Sigmoid colon (tissue), 7 donors: ENCODE measurements at places on chromosomes 11 and 22. TPM values are rescaled to one million over a fixed set of nuclear protein-coding genes. Genes with fewer than 3 reads are reported as not detected.
A peak's percentile ranks its signal among the peaks of the same experiment; 100 is the strongest.

- no peaks in the 10 kb centered on the region for H3K4me1 ChIP-seq
- peak; percentile 35 for DNase-seq
- no peak overlapping the region for H3K27ac ChIP-seq
- H3K36me3 ChIP-seq, result peaks cover 15% of the 10 kb centered on the region
Observed at GRCh38 chr11:72426103-72426757, 8.1 kb downstream of the CLPB start.

GRCh38 chr11:62652161-62653006 lies 718 bp downstream of the INTS5 start:
- peaks cover 23% of the 10 kb centered on the region for H3K4me1 ChIP-seq
- H3K36me3 ChIP-seq, result peaks cover 26% of the 10 kb centered on the region
- H3K4me3 ChIP-seq, result peak overlapping the region; percentile 75
- DNase-seq, result no peak
- H3K27me3 ChIP-seq, result no peaks in the 10 kb centered on the region
- H3K27ac ChIP-seq, result peak overlapping the region; percentile 92

CCDC87 gene
- 0.71 TPM for total RNA-seq

- peaks cover 43% of the 10 kb centered on the region for H3K4me1 ChIP-seq
- H3K27ac ChIP-seq, result peak overlapping the region; percentile 67
- H3K27me3 ChIP-seq, result peaks cover 47% of the 10 kb centered on the region
- peak overlapping the region; percentile 45 for H3K4me3 ChIP-seq
Observed at GRCh38 chr11:124760806-124761205, 1.3 kb downstream of the ESAM start.

GRCh38 chr22:19543970-19544708 lies 19.9 kb upstream of the CLDN5 start:
- H3K36me3 ChIP-seq, result no peaks in the 10 kb centered on the region
- no peaks in the 10 kb centered on the region for H3K4me1 ChIP-seq
- no peak overlapping the region for H3K4me3 ChIP-seq
- H3K27ac ChIP-seq, result no peak overlapping the region

DNA sequence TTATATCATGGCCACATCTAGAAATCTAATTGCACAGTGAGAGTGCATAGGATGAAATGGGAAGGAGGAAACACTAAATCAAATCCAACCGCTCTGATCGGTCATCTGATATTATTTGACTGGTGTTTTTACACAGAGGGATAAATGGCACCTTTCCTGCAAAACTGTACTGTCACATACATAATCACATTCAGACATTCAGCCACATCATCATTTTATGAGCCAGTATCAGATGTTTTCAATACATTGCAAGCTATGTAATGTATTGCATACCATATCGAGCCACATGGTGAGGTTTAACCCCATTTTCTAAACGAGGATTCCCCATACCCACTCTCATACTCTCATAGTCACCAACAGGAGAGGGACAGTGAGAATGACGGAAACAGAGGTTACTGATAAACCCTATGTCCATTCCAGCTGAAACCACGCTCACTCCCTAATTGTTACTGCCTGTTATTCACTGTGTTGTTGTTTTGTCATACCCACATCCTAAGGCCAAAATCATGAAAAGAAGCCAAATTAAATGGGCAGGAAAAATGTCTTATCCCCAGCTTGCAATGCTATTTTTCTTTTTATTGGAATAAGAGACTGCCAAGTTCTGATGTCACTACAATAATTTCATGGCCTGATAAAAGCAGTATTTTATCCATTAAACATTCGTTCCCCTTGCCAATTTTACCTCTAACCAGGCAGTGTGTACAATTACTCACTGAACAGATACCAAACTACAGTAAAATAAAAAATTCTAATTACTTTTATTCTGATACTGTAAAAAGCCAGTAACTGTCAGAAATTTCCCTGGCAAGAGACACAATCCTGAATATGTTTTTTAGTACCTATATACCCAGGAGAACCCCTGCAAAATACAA lies 9.0 kb downstream of the CDON start:
- H3K36me3 ChIP-seq, result no peaks in the 10 kb centered on the region
- H3K27ac ChIP-seq, result peak overlapping the region; percentile 35
- no peak for DNase-seq
- H3K4me3 ChIP-seq, result no peak overlapping the region
